SW 1271 (cell line): ENCODE measurements at places on chromosomes 13 and 19.

DNA sequence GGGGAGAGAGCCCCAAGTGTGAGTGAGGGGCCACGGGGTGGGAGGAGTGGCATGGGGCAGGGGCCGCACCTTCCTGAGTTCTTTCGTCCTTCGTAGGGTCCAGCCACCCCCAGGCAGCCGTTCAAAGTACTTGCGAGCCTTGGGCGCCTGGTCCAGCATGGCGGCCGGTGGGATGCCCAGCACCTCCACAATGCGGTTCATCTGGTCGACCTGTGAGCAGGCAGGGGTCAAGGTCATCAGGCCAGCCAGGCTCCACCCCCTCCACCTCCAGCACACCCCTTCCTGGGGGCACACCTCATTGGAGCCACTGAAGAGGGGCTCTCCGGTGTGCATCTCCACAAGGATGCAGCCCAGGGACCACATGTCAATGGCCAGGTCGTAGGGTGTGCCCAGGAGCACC, 6.7 kb downstream of the DYRK1B start:
- no peak for DNase-seq

DNA sequence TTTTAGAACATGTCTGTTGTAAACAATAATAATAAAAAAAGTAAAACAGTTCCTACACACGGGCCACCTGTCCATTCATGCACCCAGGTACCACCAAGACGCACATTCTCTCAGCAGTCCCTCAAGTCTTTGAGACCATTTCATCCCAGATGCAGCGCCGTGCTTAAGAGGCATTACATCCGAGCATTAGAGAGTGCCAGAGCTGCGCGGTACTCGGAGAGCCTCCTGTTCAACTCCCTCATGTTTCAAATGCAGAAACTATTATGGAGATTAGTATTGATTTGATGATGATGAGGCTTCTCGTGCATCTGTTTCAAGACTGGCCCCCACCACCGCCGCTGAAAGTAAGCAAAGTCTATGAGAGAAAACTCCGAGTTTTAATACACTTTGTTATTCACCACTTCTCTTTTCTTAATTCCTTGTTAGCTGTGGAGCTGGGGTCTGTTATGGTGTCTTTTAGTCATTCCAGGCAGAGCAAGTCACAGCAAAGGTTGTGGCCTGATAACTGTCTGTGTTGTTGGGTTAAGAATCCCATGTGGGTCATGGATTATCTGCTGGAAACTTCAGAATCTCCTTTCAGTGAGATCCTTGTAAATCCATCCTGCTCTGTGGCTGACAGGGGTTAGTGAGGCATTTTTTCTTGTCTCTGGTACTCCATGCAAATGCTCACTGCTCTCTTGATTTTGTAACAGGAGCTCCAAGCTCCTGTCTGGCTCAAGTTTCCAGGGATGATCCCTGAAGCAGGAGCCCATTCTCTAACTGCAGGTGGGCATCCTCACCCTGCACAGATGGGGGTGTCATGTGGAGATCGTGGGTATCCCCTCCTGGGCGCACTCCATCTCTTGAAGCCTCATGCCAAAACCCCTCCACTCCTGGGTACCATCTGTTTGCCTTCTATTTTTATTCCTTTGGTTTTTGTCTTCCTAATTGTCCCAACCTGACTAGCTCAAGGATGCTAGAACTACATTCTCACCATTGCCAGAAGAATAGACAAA, 74.9 kb upstream of the MTIF3 start:
- DNase-seq = no peak

GRCh38 chr13:20588529-20589110, 21.7 kb downstream of the IFT88 start:
- DNase-seq = no peak

GRCh38 chr13:42892760-42893159, 99.3 kb downstream of the EPSTI1 start:
- no peak for DNase-seq

GRCh38 chr19:20612711-20613316, 47.2 kb upstream of the ZNF737 start:
- DNase-seq = no peak

- DNase-seq = no peak
Measured at GRCh38 chr19:43305642-43306041, 36.3 kb upstream of the PSG9 start.

GRCh38 chr19:4144666-4145249, 8.7 kb upstream of the CREB3L3 start:
- peak; percentile 79 for DNase-seq

- no peak for DNase-seq
Measured at GRCh38 chr13:101452519-101453485, at the start of gene ITGBL1. Gene ITGBL1, plus strand, starts transcription at chr13:101452675. Its CDS starts 159 bp downstream, at chr13:101452834.

GRCh38 chr19:43606569-43607229, 5.2 kb upstream of the SRRM5 start:
- DNase-seq = no peak

DNA sequence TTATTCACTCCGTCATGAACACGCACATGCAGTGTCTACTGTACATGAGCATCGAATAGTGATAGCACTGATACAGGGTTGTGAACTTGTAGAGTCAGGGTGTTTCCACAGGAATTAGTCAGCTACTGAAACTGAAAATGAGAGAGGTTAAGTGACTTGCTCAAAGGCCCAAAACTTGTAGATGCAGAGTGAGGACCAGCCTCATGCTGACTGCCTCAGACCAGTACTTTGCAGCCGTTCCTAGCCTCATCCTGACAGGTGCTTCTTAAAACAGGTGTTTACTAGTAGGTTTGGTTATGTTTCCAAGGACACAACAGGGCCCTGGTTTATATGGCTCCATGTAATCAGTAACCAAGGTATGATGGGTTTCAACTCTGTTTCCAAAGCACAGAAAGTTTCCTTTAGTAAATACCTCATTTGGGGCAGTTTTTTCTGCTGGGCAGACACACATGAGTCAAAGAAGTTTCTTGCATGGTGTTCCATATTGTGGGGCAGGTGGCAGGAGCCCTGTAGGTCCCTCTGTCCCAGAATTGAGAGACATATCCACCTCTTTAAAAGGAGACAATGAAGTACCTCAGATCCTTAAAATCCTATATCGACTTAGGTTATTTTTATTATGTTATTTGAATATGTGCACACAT, 16.0 kb downstream of the FGF9 start:
- DNase-seq = no peak

DNA sequence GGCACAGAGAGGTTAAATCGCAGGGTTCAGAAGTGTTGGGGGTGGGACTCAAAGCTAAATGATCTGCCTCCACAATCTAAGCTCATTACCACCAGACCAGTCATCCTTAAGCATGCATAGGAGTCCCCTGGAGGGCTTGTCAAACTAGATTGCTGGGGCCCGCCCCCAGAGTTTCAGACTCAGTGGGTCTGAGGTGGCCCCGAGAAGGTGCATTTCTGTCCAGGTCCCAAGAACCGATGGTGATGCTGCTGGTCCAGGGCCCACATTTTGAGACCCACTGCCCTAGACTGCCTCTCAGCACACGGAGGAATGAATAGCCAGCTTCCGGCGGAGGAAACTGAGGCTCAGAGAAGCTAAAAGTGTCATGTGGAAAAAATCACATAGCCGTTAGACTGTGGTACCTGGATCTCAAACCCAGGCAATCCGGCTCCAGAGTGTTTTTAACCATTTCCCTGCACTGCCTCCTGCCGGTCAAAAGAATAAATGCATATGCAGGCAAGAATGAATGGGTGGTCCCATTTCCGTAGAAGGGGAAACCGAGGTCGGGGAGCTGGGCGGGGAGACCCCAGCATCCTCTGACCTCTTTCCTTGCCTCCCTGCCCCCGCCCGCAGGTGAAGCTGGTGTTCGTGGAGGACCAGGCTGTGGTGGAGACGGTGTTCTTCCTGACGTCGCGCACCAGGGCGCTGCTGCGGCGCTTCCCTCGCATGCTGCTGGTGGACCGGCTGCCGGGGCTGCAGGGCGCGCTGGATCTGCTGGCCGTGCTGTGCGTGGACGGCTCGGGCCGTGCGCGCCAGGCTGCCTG, 23.8 kb downstream of the ZSWIM9 start:
- DNase-seq = no peak

DNA sequence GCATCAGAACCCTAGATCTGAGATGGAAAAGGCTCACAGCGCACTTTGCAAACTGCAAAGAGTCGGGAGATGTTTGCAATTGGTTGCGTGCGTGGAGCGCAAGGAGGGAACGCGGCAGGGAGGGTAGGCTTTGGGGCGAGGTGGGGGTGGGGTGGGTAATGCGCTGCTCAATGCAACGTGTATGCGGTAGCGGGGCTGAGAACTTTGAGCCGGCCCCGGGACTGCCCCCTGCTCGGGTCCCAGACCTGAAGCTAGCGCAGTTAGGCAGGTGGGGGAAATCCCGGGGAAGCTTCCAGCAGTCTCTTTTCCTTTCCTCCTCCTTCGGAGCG, 971 bp downstream of the FOSB start:
- no peak for DNase-seq

DNA sequence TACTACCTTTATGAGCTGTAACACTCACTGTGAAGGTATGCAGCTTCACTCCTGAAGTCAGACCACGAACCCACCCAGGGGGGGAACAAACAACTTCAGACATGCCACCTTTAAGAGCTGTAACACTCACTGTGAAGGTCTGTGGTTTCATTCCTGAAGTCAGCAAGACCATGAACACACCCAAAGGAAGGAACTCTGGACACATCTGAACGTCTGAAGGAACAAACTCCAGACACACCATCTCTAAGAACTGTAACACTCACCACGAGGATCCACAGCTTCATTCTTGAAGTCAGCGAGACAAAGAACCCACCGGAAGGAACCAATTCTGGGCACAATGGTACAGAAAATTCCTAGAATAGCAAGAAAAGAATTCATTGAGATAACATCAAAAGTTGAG, 1796.5 kb upstream of the MIR17HG start:
- no peak for DNase-seq

GRCh38 chr13:50387051-50387581, 371.9 kb downstream of the KCNRG start:
- DNase-seq = no peak

- DNase-seq = no peak
Measured at GRCh38 chr13:60562096-60562780, 165.2 kb downstream of the TDRD3 start.
